ENCODE measurements at places on chromosomes 1 and 21.

GRCh38 chr1:1291548-1292441 is 11.6 kb downstream of the SCNN1D start:
- peak; percentile 75 for DNase-seq

- DNase-seq: no peak
Measured at GRCh38 chr1:115670476-115671175, 28.9 kb downstream of the VANGL1 start.

DNA sequence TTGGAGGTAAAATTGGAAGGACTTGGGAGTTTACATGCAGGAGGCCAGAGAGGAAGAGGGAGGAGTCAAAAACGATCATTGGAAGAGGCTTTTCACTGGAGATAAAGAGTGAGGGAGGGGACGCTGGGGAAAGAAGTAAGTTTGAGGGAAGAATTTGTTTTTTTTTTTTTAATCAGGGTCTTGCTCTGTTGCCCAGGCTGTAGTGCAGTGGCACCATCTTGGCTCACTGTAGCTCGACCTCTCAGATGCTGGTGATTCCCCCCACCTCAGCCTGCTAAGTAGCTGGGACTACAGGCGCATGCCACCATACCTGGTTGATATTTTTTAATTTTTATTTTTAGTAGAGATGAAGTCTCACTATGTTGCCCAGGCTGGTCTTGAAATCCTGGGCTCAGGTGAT is 1.2 kb upstream of the MROH7 start:
- DNase-seq: no peak

- no peak for DNase-seq
Measured at GRCh38 chr1:42978317-42979035, 19.8 kb upstream of the SLC2A1 start.

DNA sequence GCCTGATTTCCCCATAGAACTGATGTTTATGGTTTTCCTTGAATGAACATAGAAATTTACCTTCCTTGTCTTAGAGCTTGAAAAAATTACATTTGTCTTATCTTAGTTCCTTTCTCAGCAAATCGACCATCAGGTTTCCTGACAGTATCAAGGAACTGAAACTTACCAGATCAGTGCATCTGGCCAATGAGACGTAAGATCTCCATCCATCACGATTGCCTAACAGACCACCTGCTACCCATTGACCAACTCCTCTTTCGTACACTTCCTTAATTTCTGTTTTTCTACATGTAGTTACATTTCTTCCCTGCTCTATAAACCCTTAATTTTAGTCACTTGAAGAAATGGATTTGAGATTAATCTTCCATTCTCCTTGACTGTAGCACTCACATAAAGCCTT is 57.4 kb upstream of the TMPRSS15 start:
- DNase-seq: no peak

- no peak for DNase-seq
Measured at GRCh38 chr1:33468531-33468930, 3.9 kb upstream of the ZSCAN20 start.

DNA sequence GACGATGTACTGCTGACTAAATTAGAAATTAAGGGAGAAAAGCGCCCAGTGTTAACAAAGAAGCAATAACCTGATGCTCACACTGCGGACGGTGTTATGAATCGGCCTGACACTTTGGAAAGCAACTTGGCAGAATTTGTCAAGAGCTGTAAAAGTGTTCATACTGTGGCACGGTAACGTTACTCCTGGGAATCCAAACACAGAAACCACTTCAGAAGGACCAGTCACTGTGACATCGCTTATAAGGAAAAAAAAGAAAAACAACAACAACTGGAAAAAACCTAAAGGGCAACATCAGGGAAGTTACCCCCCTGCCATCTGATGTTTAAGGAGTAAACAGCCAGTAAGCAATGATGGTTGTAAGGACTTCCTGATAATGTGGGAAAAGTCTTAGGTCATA is 27.7 kb downstream of the CAPZB start:
- no peak for DNase-seq

GRCh38 chr1:14522077-14522925 is 76.2 kb upstream of the KAZN start:
- DNase-seq: no peak

- DNase-seq: no peak
Measured at GRCh38 chr1:116345011-116345410, 28.0 kb upstream of the ATP1A1 start.

DNA sequence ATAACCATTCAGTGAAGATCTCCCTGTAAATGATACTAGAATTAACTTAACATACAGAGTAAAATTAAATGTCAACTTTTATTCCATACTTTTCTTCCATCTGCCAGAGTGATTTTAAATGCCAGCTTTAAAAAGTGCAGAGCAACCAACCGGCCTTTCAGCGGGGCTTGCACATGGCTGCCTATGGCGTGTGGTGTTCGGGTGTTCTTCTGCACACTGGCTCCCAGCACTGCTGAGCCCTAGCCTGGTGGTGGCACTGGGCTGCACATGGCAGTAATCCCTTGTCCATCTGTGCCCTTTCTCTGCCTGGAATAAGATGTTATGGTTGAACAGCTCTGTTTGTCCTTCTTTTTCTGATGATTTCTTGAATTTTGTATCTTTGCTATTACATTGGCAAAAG is 156.3 kb downstream of the SNX7 start:
- no peak for DNase-seq

- DNase-seq: no peak
Measured at GRCh38 chr1:15802234-15802965, 5.0 kb downstream of the UQCRHL start.

DNA sequence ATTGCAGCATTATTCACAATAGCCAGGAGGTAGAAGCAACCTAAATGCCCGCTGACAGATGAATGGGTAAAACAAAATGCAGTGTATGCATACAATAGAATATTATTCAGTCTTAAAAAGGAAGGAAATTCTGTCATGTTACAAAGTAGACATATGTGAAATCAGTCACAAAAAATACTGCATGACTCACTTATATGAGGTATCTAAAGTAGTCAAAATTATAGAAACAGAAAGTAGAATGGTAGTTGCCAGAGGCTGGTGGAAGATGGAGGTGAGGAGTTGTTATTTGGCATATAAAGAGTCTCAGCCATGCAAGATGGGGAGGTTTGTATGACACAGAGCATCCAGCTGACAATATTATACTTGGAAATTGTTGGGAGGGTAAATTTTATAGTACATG is 43.0 kb upstream of the EGLN1 start:
- DNase-seq: no peak

DNA sequence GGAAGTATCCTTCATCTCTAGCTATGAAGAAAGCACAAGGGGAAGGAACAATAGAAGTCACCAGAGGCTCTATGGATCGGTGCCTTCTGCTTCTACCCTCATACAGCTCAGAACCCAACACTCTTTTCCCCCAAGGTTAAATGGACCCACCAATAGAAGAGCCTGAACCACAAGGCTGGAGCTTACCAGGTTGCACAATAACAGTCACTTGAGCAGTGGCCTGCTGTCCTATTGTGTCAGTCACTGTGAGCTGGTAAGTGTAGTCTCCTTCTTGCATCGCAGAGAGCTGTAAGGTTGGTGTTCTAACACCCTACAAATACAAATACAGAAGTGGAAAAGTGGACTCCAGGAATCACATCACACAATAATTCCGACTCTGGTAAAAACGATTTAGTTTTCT is 103.0 kb downstream of the KIAA0319L start:
- DNase-seq: no peak

DNA sequence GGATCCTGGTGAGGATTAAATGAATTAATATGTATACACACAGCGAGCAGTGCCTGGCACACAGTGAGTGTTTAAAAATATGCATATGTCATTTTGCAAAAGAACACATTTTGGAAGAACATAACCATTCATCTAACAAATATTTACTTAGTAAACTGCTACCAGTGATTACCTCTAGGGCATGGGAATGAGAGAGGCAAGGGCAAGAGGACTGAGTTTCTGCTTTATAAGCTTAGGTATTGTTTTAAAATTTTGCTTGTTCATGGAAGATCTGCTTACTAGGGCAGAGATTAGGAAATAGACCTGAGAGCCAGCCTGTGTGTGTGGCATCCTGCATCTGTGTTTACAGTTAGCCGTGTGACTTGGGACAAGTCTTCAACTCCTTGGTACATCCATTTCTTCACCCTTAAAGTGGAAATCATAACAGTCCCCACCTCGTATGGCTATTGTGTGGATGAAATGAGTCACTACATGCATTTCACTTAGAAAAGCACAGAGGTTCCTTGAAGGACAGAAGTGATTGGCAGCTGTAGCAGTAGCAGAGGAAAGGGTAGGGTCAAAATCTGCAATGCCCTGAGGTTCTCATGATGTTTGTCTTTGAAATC is 198.5 kb upstream of the FMN2 start:
- no peak for DNase-seq

DNA sequence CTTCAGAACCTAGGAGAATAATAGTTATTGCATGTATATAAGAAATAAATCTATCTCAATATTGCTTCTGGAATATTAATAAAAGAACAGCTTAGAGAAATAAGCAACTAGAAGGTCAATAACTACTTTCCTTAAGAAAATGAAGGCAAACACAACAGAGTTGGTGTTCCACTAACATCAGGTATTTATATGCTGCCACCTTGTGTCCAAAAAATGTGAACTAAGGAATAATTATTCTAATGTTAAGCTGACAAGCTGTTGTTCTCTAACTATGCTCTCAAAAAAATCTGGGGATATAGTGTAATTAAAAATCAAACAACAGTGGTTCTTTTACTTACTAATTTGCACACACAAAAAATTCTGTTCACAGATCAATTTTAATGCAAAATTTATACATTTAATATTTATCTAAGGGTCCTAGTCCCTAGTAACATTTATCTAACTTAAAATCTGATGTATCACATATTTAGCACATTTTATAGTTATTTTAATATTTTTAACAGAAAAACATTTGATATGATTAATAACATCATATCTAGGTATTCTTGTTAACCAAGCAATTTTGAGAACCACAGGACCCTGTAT is 39.6 kb downstream of the UCHL5 start:
- no peak for DNase-seq

- no peak for DNase-seq
Measured at GRCh38 chr1:223269006-223269405, 95.0 kb downstream of the SUSD4 start.

DNA sequence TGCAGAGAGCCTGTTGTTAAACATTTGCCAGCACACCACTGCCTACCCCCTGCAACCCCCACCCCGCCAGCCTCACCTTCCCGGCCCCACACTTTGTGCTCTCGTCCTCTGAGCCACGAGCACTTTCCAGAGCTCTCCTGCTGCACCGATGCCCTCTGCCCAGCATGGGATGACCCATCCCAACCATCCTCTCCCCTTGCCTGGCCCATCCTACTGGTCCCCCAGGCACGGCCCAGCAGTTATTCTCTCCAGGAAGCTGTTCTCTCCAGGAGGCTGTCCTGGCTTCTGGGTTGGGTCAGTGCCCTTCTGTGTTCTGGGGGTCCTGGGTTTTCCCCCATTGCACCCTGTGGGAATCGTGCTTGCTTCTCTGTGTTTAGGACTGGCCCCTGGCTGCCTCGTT is 60.1 kb upstream of the ABCG1 start:
- no peak for DNase-seq

GRCh38 chr1:94725566-94725965 is 94.6 kb upstream of the SLC44A3 start:
- no peak for DNase-seq

DNA sequence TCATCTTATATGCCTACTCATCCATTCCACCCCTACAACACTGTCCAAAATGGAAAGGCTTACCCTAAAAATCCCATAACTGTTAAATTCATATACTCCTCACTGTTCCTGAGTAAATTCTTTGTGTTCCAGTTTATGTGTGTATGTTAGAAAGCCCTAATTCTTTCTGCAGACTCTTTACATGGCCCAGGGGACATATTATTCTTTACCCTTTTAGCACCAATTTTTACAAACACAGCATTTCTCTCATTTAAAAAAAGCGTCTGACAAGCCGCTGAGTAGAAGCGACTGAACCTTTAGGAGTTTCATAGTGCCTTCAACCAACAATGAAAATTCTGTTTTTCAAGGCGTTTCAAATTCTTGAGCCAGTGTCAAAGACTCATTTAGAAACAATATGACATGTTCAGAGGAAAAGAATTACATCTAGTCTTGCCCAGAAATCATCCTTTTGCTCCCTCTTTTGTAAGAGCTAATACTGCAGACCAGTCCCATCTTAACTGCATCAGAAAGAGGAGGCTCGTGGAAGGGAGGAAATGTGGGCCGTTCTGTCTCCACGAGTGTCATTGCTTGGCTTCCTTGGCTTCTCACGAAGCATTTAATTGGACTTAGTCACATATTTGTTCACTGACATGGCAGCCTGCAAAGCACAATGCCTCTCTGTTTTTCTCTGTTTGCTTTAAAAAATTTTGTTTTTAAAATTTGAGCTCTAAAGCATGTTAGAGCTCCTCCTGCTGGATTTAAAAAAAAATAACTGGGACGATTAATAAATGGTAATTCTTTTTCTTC is 21.3 kb upstream of the C1orf105 start:
- no peak for DNase-seq

Data from left lobe of liver (tissue), 2 donors.